ENCODE measurements at places on chromosomes 5 and 9.

DNA sequence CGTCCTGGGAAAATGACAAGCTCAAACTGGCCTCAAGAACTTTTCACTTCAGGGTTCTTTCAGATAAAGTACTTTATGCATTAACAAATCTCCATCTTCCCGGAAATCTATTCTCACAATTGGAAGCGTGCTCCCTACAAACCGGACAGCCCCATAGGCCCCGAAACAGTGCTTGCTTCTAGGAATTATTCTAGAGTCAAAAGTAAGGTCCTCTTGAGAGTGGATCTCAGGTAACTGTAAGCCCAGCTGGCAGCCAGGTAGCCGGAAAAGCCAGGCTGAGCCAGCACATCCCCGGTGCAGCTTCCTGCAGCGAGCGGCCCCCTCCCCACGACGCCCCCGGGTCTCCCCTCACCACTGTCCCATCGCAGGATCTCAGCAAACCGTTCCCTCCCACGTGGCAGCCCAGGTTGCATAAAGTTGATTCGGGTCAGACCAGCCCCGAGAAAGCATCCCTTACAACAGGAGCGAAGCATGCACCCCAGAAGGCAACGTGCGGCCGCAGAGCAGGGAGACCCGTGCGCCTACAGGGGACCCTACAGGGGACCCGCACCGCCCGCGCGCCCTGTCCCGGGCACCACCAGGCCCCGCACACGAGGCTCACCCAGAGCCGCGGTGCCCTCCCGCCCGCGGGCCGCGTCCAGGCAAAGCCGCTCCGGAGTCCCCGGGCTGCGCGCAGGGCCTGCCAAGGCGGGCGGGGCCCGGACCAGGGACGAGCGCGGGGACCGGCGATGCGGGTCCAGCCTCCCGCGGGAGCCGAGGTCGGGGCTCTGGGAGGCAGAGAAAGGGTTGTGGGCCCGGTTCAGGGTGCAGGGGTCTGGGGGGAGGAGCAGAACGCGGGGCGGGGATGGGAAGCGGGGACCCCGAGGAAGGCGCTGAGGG is 920 bp downstream of the LPCAT1 start:
- no peak for DNase-seq

GRCh38 chr5:132376694-132377641 is 7.5 kb downstream of the SLC22A5 start:
- DNase-seq: no peak

DNA sequence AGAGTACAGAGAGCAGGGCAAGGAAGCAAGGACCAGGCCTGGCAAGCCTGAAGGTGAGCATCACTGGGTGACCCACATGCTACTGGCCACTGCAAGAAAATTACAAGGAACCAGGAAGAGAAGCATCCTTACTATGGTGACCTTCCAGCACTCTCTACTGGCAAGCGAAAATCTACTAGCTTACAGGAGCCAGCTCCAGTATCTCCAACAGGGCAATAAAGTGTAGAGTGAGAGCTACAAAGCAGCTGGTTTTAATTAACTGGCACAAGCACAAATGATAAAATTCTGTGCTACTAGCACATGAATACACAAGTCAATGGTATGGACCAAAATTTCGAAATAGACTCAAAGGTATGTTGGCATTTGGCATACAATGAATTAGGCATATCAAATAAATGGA is 113.3 kb upstream of the CAST start:
- DNase-seq: no peak

DNA sequence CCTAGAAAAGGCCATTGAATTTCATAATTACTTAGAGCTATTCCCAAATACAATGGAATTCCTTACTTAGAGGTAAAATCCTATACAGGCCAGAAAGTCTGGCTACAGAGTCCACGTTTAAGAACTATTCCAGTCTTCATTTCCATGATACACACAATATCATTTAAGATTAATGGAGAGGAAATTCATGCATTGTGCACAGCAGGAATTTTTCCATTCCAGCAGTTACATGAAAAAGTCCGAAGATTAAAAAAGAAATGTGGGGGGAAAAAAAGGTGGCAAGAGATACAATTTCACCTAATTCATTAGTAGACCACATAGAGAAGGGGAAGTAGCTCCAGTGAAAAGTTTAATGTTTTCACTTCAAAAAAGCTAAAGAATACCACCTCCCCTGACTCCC is 63.1 kb downstream of the CHD1 start:
- DNase-seq: no peak

DNA sequence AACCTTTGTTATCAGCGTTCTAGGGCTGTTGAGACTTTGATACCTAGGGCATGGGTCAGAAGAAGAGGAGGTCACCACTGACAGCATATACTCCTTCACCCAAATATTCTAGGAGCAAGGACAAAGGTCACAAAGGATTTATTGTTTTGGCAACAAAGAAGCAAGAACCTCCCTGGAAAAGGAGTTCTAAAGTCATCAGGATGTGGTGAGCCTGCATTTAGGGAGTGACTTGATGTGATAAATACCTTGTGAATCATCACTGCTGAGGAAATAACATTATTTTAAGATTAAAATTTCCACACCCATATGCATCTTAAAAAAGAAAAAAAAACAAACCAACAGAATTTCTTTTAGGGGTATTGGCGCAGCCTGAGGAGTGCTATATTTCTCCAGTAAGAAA is 13.9 kb downstream of the IFNA1 start:
- DNase-seq: no peak

DNA sequence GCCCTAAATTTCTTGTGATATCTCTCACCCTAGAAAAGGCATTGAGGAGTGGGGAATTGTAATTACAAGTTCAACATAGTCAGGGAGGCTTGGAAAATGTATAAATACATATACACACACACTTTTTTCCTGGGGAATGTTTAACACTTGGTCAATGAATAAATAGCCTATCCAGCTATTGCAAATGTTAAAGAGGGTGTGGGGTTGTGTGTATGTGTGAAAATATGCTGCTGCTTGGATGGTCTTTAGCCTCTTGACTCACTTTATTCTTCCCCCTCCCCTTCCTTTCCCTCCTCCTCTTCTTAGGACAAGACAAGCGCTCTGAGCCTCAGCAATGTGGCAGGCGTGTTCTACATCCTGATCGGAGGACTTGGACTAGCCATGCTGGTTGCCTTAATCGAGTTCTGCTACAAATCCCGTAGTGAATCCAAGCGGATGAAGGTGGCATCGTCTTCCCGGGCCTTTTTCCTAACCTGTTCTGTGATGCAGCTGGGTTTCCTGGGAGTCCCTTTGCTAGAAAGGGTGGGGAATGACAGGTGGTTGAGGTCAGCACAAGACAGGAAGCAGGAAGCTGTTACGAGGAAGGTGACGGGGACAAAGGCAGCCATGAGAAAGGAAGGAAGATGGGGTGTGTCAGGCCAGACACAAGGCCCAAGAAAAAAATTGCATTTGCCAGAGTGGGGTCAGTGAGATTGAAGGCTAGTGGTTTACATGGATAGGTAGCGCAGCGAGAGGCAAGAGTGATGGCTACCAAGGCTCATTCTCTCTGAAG is 236.5 kb downstream of the FAM114A2 start:
- no peak for DNase-seq

GRCh38 chr5:177378884-177379883 is 5.0 kb upstream of the SLC34A1 start:
- DNase-seq: no peak

GRCh38 chr9:92265154-92265553 is 28.3 kb downstream of the IARS1 start:
- DNase-seq: no peak

DNA sequence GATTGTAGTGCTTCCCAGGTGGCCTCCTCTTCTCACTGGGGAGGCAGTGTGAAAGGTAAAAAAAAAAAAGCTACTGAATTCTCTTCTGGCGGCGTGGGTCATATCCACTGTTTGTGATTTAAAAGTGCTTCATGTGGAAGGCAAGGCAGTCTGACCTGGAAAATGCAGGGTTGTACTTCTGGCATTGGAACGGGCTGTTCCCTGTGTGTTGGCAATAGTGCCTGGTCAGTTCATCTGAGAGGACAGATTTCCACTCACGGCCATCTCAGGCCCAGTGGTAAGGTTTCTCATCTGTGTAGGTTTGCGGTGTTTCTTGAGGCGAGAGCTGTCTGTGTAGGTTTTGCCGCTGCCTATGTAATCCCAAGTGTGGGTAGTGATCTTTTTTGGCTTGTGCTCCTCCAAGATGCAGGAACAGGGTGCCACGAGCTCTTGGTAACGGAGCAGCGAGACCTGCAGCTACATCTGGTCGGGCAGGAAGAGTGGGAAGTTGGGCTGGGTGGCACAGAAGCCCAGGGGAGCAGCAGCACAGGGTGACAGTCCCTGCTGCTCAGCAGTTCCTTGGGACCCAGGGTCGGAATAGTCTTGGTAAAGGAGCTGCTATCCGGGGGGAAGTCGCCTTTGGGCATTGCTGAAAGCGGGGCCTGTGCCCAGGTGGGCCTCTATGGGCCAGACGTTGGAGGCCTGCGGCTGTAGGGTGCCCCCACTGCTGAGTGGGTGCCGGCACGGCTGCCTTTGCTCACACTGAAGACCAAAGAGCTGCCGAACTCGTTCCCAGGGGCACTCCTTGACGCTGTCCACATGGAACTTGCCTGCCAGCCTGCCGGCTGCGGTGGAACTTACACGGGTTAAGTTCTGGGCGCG is 11.2 kb downstream of the RCL1 start:
- no peak for DNase-seq

DNA sequence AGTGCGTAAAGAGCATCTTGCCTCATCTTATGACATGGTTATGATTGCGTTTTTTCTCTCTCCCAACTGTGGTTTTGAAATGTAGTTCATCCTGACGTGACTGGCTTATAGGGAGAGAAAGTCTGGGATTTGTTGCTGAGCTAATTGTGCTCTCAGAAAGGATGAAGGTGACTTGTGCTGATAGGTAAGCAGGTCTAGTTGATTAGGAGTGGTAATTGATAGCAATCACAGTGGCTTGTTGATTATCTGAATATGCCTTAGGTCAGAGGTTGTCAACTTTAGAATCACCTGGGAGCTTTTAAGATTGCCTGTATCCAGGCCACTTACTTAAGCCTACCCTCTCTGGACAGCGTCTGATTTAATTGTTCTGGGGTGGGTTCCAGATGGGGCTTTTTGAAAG is 117.8 kb downstream of the TLE4 start:
- DNase-seq: no peak

DNA sequence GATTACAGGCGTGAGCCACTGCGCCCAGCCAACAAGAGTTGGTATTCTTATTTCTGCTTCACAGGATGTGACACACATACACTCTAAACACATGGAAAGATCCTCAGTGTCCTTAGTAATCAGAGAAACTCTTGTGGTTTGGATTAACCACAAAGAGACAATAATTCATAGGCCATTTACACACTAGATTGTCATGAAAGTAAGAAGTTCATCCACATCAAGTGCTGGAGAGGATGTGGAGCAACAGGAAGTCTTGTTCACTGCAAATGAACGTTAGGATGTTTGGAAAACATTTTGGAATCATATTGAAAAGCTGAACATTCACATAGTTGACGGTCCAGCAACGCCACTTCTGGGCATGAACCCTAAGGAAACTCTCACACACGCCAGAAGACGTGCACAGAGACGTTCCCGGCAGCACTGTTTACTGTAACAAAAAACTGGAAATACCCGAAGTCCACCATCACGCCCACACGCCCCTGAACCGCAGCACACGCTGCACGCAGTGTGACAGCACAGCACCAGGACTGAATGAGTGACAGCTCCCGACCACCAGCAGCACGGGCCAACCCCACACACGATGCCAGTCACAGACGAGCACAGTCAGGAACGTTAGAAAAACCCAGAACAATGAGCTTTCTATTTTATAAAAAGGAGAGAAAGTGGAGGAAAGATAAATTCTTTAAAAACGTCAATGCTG is 87.6 kb downstream of the COL23A1 start:
- no peak for DNase-seq

DNA sequence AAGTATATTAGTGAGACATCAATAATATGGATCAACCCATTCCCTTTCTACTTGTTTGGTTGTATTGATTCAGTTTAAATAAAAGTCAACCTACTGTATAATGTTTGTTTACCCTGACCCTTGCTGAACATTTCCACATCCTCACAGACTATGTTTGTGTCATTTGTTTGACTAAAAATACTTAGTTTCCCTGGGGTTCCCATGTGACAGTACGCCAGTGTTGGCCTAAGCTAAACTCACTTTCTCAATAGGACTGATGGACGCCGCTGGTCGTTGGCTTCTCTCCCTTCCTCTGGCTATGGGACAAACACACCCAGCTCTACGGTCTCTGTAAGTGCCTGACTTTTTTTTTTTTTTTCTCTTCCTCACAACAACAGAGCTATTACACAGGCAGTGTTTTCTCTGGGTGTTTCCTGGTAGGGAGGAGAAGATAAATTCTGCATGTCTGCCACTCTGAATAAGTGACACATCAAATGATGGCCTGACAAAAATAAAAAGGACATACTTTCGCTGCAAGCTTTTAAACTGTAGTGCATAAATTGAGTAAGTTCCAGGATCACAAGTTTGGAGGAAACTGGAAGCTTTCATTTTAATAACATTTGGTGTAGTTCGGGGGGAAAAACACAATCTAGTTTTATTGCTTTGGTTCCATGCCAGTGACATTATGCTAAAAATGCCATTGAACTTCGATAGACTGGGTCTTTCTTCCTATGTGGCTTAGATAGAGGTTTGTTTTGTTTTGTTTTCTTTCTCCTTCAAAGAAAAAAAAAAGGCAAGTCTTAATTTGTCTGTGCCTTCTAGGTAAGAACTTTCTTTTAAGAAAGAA is 101.0 kb downstream of the CD180 start:
- DNase-seq: no peak

DNA sequence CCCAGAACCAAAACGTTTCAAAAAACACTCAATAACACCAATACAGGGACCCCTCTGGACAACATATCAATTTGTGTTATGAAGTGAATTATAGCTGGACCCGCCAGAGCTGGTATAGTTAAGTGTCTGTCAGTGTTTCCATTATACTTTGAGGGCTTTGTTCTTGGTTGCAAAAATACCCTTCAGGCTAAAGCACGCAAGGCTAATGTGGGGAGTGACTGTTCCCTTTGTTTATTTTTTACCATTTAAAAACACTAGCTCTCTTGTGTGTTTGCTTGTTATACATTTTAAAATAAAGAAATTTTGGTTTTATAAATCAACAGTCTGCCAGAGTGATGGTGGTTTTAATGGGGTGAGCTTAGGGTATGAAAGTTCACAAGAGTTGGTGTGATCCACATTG is 859.5 kb downstream of the PTPRD start:
- DNase-seq: no peak

- no peak for DNase-seq
Measured at GRCh38 chr9:109360771-109361170, 39.9 kb upstream of the EPB41L4B start.

DNA sequence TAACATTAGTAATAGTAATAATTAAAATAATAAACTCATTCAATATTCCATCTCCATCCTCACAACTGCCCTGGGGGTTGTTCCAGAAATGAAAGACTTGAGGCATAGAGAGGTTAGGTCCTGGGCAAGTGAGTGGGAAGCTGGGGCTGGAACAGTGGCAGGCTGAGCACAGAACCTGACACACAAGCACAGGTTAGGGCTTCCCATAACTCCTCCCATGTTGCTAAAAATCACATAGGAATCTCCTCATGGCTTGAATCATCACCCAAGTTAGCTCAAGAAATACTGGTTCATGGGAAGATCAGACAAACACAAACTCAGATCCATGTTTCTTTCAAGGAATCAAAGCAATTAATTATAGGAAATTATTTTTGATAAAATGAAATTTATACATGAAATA is 487.7 kb downstream of the SEMA5A start:
- no peak for DNase-seq
